Jurkat, Clone E6-1 (cell line): ENCODE measurements at places on chromosomes 2 and 18.

DNA sequence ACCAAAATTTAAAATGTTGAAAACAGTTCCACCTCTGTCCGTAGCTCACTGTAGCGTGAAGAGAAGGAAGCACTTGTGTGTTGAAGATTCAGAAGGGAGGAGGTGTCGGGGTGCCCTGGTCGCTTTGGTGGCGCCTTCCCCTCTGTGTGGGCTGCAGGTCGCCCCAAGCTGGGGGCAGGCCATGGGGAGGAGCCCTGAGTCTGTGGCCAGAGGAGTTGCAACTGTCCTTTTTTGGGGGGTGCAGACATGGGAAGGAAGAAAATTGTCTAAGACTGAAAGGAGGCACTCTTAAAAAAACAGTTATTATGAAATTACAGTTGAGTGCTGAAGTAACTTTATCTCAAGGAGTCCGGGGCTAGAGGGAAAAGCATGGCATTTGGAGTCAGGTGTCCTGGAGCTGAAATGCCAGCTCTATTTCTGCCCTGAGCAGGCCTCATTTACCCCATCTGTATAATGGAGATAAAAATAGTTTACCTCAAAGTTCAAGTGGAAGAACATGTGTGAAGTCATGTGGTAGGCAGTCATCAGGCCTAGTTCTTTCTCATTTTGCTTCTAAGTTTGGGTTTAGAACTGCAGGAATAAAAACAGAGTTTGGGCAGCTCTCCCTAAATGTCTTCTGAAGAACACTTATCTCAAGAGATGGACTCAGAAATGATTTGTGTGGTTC, 82.1 kb downstream of the RNF144A start:
- no peak for DNase-seq

- no peak for DNase-seq
Measured at GRCh38 chr18:54806526-54806925, 21.8 kb upstream of the RAB27B start.

GRCh38 chr2:100064592-100065428, 77.6 kb downstream of the AFF3 start:
- no peak for DNase-seq

DNA sequence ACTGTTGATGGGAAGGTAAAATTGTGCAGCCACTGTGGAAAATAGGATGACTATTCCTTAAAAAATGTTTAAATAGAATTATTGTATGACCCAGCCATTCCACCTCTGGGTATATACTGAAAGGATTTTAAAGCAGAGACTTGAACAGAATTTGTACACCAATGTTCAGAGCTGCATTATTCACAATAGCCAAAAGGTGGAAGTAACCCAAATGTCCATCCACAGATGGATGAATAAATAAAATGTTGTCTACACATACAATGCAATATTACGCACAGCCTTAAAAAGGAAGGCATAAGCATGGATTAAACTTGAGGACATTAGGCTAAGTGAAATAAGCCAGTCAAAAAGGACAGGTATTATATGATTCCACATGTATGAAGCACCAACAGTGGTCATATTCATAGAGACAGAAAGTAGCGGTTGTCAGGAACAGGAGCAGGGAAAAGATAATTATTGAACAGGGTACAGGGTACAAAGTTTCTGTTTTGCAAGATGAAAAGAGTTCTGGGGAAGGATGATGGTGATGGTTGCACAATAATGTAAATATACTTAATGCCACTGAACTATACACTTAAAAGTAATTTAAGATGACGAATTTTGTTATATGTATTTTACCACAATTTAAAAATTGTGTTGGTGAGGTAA, 39.4 kb downstream of the EVA1A start:
- no peak for DNase-seq

- peak; percentile 65 for DNase-seq
Measured at GRCh38 chr18:9101730-9102507, 580 bp upstream of the NDUFV2 start.

DNA sequence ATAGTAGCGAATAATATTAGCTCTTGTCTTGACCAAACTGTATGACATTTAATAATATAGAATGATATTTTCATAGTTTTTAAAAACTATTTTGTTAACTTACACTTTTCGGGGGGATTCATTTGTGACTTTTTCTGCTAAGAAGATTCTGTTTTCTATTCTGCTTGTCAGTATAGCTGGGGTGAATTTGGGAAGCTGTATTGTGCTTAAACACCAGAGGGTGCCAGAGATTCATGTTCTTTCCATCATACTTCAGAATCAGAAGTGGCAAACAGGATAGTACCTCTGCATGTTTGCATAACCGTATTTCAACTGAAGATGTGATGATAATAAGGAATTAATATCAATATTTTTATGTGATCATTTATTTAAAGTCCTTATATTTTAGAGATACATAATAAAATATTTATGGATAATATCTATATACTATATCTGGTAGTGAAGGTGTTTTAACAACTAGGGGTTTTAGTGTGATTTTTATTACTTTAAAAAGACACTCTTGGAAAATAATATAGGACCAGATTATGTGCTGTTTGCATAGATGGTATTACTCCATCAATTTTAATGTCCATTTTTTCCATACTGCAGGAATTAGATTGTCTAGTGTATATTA, 81.0 kb downstream of the TAF4B start:
- peak; percentile 41 for DNase-seq

DNA sequence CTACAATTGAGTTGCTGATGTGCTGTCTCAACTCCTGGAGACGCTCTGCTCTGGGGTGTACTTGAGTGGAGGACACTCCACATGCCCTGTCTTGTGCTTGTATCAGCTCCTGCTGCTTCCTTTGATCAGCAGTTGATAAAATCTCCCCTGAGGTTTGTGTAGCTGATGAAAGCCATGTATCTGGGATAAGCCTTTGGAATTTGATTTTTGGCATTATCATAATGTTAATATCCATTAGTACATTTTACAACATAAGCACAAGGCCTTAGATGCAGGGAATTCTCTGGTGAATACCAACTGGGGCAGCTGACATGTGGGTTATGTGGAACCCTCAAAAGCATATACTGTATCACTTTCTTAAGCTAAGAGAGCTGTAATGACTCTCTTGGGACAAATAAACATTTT, 222.7 kb upstream of the ITGA4 start:
- DNase-seq, result no peak

DNA sequence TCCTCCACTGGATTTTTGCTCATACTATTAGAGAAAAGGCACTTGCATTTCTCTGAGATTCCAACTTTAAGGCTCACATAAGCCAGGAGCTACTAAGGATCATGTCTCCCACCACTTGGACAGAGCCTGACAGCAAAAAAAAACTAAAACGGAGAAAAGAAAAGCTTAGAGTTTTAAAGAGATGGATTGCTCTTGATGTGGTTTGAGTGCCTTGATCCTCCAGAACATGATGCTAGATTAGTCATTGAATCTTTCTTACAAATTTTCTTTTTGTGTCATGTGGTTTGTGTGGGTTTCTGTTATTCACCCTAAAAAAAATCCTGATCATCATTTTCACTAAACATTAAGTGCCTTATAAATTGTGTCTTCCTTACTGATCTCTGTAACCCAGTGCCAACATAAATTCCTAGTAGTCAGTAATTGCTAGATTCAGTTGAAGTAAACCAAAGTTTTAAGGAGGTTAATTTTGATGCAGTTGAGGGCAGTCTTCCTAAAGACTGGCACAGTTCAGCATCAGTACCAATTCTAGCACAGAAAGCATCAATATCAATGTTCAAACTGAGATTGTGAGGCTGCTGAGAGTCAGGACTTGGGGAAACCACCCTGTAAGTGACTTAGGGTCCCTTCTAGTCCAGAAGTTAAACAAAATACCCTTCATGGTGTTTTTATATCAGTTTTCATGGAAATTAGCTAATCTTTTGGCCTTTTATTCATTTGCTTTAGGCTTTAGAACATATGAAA, 206.3 kb downstream of the RAD51AP2 start:
- peak; percentile 25 for DNase-seq

- no peak for DNase-seq
Measured at GRCh38 chr18:48330016-48330991, 78.9 kb downstream of the ZBTB7C start.
